ENCODE measurements at places on chromosomes 6 and 20.
A peak's percentile ranks its signal among the peaks of the same experiment; 100 is the strongest.

- H3K27ac ChIP-seq = no peak overlapping the region
- H3K36me3 ChIP-seq = no peaks in the 10 kb centered on the region
- peaks cover 39% of the 10 kb centered on the region for H3K4me1 ChIP-seq
- H3K4me3 ChIP-seq = peak overlapping the region; percentile 23
- H3K27me3 ChIP-seq = peaks cover 63% of the 10 kb centered on the region
Measured at GRCh38 chr6:37695857-37696219, 1.8 kb downstream of the MDGA1 start.

GRCh38 chr6:55979526-55979925 lies 104.1 kb upstream of the BMP5 start:
- no peak for DNase-seq
- H3K27ac ChIP-seq = no peak overlapping the region
- H3K36me3 ChIP-seq = no peaks in the 10 kb centered on the region
- no peak overlapping the region for H3K4me3 ChIP-seq
- H3K4me1 ChIP-seq = no peaks in the 10 kb centered on the region

DNA sequence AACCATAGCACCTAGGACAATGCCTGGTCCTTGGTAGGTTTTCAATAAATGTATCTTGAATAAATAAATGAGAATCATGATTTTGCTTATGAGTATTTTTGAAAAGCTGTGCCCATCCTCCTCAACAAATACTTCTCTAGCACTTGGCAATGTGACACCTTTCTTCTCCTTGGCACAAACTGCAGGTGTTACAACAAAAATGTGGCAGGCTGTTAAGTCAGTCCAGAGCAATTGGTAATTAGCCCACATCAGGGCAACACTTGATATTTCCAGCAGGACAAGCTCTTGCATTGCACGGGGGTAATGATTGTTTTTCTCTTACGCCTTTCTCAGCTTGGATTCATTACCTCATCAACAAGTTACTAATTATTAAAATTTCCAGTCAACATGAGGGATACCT lies 31.6 kb upstream of the SNX9 start:
- H3K27me3 ChIP-seq = peaks cover 15% of the 10 kb centered on the region
- no peak overlapping the region for H3K27ac ChIP-seq
- no peak for DNase-seq
- no peaks in the 10 kb centered on the region for H3K4me1 ChIP-seq
- H3K36me3 ChIP-seq = no peaks in the 10 kb centered on the region

GRCh38 chr20:5526516-5526915 lies 209.8 kb upstream of the PROKR2 start:
- H3K4me3 ChIP-seq = no peak overlapping the region
- no peak for DNase-seq
- H3K4me1 ChIP-seq = peaks cover 10% of the 10 kb centered on the region
- peaks cover 4% of the 10 kb centered on the region for H3K27me3 ChIP-seq
- no peak overlapping the region for H3K27ac ChIP-seq

DNA sequence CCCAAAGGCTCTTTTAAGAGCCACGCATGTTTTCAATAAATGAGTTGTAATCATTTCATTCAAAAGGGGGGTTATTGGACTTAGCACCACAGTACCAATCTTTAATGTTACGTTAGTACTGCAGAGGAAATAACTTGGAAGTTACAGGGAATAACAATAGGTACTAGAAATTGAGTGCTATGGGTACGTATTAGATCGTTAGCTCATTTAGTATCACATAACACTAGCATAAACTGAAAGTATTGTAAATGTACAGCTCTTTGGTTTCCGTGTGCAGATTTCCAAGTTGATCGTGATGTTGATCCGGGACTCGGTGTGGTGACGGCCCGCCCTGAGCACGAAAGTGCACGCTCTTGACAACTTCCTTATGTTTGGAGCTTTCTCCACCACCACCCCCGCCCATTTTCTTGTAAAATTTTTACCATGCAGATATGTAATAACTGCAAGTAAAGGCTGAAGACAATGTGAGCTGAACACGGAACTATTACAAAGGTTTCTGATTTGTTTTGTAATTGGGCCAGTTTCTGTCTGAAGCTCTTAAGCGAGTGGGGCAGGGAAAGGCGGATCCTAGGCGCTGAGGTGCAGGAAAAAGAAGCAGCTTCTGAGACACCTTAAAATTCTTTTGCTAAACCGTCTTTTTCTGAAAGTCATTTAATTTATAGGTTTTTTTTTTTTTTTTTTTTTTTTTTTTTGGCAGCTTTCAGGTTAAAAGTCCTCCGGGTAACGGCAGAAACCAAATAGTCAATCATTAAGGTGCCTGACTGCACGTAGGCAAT lies 71.5 kb downstream of the HFE start:
- peaks cover 5% of the 10 kb centered on the region for H3K36me3 ChIP-seq
- peak; percentile 73 for DNase-seq
- H3K4me1 ChIP-seq = peaks cover 39% of the 10 kb centered on the region
- peak overlapping the region; percentile 95 for H3K27ac ChIP-seq

- no peak overlapping the region for H3K4me3 ChIP-seq
- no peaks in the 10 kb centered on the region for H3K27me3 ChIP-seq
- no peaks in the 10 kb centered on the region for H3K4me1 ChIP-seq
- H3K36me3 ChIP-seq = no peaks in the 10 kb centered on the region
Measured at GRCh38 chr6:139765825-139766285, 391.4 kb upstream of the CITED2 start.

- no peak overlapping the region for H3K27ac ChIP-seq
- H3K36me3 ChIP-seq = peaks cover 8% of the 10 kb centered on the region
- no peaks in the 10 kb centered on the region for H3K4me1 ChIP-seq
- no peaks in the 10 kb centered on the region for H3K27me3 ChIP-seq
- no peak overlapping the region for H3K4me3 ChIP-seq
Measured at GRCh38 chr6:42199106-42199981, 4.6 kb upstream of the GUCA1B start.

- no peaks in the 10 kb centered on the region for H3K27me3 ChIP-seq
- peaks cover 26% of the 10 kb centered on the region for H3K4me1 ChIP-seq
- peak; percentile 82 for DNase-seq
- peaks cover 59% of the 10 kb centered on the region for H3K36me3 ChIP-seq
- peak within 1 kb of the TSS; percentile 96 for H3K4me3 ChIP-seq
- peak within 1 kb of the TSS; percentile 72 for H3K27ac ChIP-seq
Measured at GRCh38 chr20:44909872-44910689, at the start of gene PABPC1L. PABPC1L (plus strand) TSS chr20:44910060; CDS start chr20:44910144, 84 bp downstream.

DNA sequence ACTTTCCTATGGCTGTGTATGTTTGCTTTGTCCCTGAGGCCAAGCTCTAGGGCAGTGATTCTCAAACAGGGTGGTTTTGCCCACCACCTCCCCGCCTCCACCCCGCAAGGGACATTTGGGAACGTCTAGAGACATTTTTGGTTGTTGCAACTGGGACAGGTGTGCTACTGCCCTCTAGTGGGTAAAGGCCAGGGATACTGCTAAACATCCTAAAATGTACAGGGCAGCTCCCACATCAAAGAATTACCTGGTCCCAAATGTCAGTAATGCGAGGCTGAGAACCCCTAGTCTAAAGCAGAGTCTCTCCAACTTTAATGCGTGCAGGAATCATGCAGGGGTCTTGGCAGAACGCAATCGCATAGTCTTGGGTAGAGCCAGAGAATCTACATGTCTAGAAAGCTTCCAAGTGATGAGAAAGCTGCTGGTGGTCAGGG lies 5.1 kb downstream of the KCNS1 start:
- H3K4me1 ChIP-seq = no peaks in the 10 kb centered on the region
- peak; percentile 73 for DNase-seq
- no peak overlapping the region for H3K4me3 ChIP-seq
- no peaks in the 10 kb centered on the region for H3K36me3 ChIP-seq
- H3K27ac ChIP-seq = no peak overlapping the region

DNA sequence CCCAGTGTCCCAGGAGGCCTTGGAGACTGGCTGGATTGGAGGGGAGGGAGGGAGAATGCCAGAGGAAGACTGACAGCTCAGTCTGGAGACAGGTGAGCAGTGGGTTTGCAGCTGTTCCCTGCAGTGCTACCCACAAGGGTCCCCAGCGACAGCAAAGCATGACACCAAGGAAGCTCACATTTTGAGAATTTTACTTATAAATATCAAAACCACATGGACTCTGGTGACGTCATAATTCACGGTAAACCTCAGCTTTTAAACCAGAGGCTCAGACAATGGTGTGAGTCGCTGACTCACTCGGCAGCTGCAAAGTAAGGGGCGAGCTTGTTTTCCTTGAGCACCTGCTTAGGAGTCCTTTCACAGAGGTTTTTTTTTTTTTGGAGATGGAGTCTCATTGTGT lies 65.2 kb downstream of the THBS2 start:
- peak; percentile 12 for DNase-seq
- no peaks in the 10 kb centered on the region for H3K27me3 ChIP-seq
- H3K4me1 ChIP-seq = no peaks in the 10 kb centered on the region
- no peaks in the 10 kb centered on the region for H3K36me3 ChIP-seq
- no peak overlapping the region for H3K4me3 ChIP-seq

DNA sequence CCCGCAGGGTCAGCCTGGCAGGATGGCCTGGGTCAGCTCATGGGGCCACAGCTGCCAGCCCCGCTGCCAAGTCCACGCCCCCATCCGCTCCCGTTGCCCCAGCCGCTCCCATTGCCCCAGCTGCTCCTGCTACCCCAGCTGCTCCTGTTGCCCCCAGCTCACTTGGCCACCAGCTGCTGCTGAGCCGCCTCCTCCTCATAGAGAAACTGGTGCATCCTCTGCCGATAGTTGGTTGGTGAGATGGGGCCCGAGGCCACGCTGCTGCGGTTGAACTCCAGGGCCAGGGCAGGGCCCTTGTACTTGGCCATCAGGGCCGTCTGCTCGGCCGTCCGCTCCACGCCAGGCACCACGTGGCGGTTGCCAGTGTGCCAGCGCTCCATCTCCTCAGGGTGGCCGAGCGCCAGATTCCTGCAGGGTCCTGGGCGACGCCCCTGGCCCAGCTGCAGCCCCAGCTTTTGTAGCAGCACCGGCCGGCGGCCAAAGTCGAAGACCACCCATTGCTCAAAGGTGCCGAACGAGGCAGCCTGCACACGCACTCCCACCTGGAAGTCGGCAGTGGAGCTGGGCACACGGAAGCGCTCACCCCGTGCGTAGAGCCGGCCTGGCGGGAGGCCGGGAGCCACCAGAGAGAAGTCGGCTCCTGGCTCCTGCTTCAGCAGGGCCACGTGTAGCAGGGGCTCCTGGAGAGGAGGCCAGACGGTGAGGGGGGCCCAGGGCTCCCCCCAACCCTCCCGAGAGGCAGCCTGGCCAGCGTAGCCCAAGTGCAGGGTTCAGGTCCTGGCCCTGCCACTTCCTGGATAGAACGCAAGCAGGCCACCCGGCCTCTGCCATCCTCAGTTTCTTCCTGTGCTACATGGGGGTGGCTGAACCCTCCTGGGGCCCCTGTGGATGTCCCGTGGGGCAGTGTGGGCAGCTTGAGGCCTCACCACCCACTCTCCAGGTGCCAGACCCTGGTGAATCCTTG lies 4.8 kb downstream of the HELZ2 start:
- peaks cover 23% of the 10 kb centered on the region for H3K4me1 ChIP-seq
- H3K27me3 ChIP-seq = peaks cover 13% of the 10 kb centered on the region
- H3K36me3 ChIP-seq = no peaks in the 10 kb centered on the region
- no peak overlapping the region for H3K27ac ChIP-seq
- no peak for DNase-seq
- no peak overlapping the region for H3K4me3 ChIP-seq

GRCh38 chr6:112409311-112409710 lies 62.2 kb downstream of the RFPL4B start:
- DNase-seq = no peak
- H3K36me3 ChIP-seq = no peaks in the 10 kb centered on the region
- no peak overlapping the region for H3K4me3 ChIP-seq
- H3K4me1 ChIP-seq = no peaks in the 10 kb centered on the region
- H3K27ac ChIP-seq = no peak overlapping the region
- peaks cover 6% of the 10 kb centered on the region for H3K27me3 ChIP-seq

- H3K27me3 ChIP-seq = peaks cover 26% of the 10 kb centered on the region
- no peak overlapping the region for H3K4me3 ChIP-seq
- DNase-seq = no peak
- H3K4me1 ChIP-seq = peaks cover 9% of the 10 kb centered on the region
Measured at GRCh38 chr20:14126856-14127255, 131.5 kb downstream of the MACROD2 start.

- H3K36me3 ChIP-seq = no peaks in the 10 kb centered on the region
- no peaks in the 10 kb centered on the region for H3K27me3 ChIP-seq
- no peak overlapping the region for H3K4me3 ChIP-seq
- no peaks in the 10 kb centered on the region for H3K4me1 ChIP-seq
Measured at GRCh38 chr6:109411034-109411433, 28.8 kb upstream of the CD164 start.

GRCh38 chr6:90413867-90414266 lies 117.2 kb upstream of the BACH2 start:
- no peaks in the 10 kb centered on the region for H3K27me3 ChIP-seq
- peak; percentile 93 for DNase-seq
- no peaks in the 10 kb centered on the region for H3K36me3 ChIP-seq
- peaks cover 35% of the 10 kb centered on the region for H3K4me1 ChIP-seq

- no peak for DNase-seq
- no peak overlapping the region for H3K27ac ChIP-seq
- no peaks in the 10 kb centered on the region for H3K4me1 ChIP-seq
- H3K27me3 ChIP-seq = no peaks in the 10 kb centered on the region
- no peaks in the 10 kb centered on the region for H3K36me3 ChIP-seq
Measured at GRCh38 chr20:38131588-38132121, 33.4 kb downstream of the TGM2 start.

DNA sequence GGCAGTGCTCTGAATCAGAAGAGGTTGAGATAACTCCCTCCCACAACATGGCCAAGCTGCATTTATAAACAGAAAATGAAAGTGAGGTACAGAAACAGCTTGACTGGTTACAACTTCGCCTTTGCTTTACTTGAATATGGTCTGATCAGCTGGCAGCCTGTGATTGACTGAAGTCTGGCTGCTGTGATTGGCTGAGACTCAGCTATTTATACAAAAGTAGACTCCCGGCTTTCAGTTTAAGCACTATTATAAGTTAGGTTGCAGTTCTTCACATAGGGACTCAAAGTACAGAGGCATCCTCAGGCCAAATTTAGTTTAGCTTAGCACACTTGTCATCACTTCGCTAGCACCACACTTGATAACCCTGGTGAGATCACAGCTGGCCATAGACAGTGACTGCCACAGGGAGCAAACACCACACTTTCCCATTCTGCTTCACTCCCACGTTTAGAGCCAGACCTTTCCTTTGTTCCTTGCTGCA lies 362.6 kb downstream of the EPM2A start:
- H3K27me3 ChIP-seq = peaks cover 2% of the 10 kb centered on the region
- H3K4me1 ChIP-seq = no peaks in the 10 kb centered on the region
- DNase-seq = peak; percentile 7
- no peak overlapping the region for H3K4me3 ChIP-seq
- no peaks in the 10 kb centered on the region for H3K36me3 ChIP-seq

- H3K4me1 ChIP-seq = no peaks in the 10 kb centered on the region
- H3K36me3 ChIP-seq = no peaks in the 10 kb centered on the region
- DNase-seq = no peak
- H3K27me3 ChIP-seq = peaks cover 9% of the 10 kb centered on the region
Measured at GRCh38 chr6:110322151-110322873, 35.8 kb downstream of the METTL24 start.

- no peak for DNase-seq
- peaks cover 27% of the 10 kb centered on the region for H3K4me1 ChIP-seq
- H3K36me3 ChIP-seq = no peaks in the 10 kb centered on the region
Measured at GRCh38 chr6:122754191-122754731, 25.3 kb upstream of the FABP7 start.

- DNase-seq = no peak
- no peaks in the 10 kb centered on the region for H3K27me3 ChIP-seq
- no peaks in the 10 kb centered on the region for H3K4me1 ChIP-seq
- no peaks in the 10 kb centered on the region for H3K36me3 ChIP-seq
- H3K27ac ChIP-seq = no peak overlapping the region
Measured at GRCh38 chr6:157283330-157283898, 39.9 kb downstream of the TMEM242 start.

GRCh38 chr6:111356551-111356950 lies 126.5 kb downstream of the REV3L start:
- H3K27me3 ChIP-seq = no peaks in the 10 kb centered on the region
- H3K4me1 ChIP-seq = no peaks in the 10 kb centered on the region
- H3K36me3 ChIP-seq = peaks cover 67% of the 10 kb centered on the region
- H3K27ac ChIP-seq = no peak overlapping the region
- no peak for DNase-seq
- H3K4me3 ChIP-seq = no peak overlapping the region

Measured in DND-41 (cell line).